SHP77 treated with DMSO at 0.1 percent for 48 hours (cell line): ENCODE measurements at places on chromosomes 5 and 9.

DNA sequence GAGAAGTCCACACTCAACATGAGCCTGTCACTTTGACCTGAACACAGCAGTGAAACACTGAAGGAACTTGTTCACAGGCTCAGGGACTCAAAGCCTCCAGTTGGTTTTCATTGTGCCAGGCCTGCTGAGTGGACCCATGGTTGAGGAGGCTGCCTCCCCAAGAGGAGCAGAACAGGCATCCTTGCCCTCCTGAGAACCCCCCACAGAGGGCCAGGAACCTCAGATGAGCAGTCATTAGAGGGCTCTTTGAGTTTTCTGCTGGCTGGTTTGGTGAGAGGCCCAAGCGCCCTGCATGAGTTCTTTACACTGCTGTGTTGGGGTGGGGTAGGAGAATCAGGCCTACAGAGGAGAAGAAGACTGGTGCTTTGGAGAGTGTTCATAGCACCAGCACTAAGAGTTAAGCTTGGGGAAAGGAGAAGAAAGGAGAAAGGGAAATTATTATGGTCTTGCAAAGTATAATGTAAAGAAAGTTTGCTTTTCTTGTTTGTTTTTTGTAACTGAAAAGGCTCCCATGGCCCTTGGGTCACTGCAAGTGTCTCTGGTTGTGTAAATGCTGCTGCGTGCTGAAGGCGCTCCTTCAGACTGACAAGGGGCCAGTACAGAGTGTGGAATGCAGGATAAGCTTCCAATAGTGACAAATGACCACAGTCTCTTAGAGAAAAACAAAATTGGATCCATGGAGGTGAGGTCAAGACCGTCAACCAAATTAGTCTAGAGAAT, 100.2 kb downstream of the PDE8B start:
- DNase-seq, result no peak

- no peak for DNase-seq
Measured at GRCh38 chr5:181024245-181025064, 15.6 kb upstream of the BTNL9 start.

GRCh38 chr5:58266402-58266801, 193.5 kb downstream of the PLK2 start:
- no peak for DNase-seq

DNA sequence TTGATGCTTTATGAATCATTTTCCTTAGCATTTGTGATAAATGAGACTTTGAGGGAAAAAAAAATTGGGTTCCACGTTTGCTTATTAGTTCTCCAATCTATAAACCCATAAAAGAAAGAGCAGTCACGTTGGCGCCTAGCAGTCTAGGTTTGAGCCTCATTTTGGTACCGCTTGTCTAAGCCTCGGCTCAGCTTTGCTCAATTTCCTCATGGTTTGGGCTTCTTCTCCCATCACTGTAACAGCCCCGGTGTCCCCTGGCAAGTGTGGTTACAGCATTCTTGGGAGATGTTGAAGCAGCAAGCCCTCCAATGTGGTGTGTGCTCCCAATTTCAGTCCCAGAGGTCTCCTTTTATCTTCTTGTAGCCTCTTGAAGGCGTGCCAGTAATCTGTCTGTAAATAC, 578.4 kb downstream of the CDK5RAP2 start:
- no peak for DNase-seq

DNA sequence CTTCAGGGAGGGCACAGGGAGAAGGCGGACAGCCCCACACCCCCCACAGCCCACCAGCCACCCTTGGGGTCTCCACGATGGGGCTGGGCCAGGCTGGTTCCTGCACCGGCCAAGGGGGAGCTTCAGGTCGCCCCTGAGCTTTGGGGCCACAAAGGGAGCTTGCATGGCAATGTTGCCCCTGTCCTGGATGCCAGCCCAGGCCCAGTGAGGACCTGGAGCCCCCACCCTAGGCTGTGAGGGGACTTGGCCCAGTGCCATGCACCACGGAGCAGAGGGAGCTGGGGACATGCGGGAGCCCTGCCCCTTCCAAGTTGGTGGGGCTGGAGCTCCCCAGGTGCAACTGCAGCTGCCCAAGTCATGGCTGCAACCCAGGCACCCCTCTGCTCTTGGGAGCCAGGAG, 18.4 kb downstream of the TMEM38B start:
- DNase-seq, result no peak

DNA sequence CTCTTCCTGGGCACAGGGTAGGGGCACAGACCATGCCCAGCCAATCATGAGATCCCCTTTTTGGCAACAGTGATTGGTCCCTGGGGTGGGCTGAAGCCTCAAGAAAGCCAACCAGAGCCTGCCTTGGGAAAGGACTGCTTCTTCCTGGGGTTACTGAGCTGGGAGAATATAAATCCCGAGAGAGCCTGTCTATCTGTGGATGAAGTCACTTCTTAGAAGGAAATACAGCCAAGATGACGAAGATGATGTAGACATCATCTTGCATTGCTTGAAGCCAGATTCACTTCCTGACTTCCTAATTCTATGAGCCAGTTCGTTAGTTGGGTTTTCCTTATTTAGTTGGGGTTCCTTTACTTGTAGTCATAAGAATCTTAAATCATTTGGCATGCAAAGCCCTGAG, 50.1 kb upstream of the PWWP2A start:
- no peak for DNase-seq

- DNase-seq, result no peak
Measured at GRCh38 chr9:120890320-120891244, 13.6 kb upstream of the PHF19 start.

DNA sequence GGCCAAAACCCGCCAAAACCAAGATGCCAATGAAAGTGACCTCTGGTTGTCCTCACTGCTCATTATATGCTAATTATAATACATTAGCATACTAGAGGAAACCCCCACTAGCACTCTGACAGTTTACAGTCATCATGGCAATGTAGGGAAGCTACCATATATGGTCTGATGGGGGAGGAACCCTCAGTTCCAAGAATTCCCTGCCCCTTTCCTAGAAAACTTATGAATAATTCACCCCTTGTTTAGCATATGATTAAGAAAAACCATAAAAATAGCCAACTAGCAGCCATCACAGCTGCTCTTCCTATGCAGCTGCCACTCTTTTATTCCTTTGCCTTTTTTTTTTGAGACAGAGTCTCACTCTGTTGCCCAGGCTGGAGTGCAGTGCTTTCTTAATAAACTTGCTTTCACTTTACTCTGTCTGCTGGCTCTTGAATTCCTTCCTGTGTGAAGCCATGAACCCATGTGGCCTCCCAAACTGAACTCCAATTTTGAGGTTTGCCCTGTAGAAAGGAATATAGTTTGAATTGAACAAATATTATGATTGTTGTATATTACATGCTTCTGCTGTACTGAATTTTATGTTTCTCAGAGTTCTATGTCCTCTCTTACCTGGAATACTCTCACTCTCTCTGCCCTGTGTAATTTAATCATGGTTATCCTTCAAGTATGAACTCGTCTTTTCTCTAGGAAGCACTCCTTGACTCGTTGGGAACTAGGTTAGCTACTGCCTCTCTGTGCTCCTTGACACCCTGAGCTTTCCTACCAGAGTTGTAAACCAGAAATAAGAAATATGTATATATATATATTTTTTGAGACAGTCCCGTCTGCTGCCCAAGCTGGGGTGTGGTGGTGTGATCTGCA, 59.8 kb downstream of the KIAA1958 start:
- no peak for DNase-seq

- DNase-seq, result no peak
Measured at GRCh38 chr5:157335534-157336422, 69.9 kb downstream of the CYFIP2 start.

GRCh38 chr5:10637944-10638343, 74.1 kb downstream of the ANKRD33B start:
- no peak for DNase-seq

- no peak for DNase-seq
Measured at GRCh38 chr5:116075191-116075831, 9.5 kb upstream of the COMMD10 start.

- no peak for DNase-seq
Measured at GRCh38 chr5:125865166-125865815, 557.9 kb upstream of the GRAMD2B start.
